ENCODE measurements at places on chromosomes 12 and 14.
A peak's percentile ranks its signal among the peaks of the same experiment; 100 is the strongest.

DNA sequence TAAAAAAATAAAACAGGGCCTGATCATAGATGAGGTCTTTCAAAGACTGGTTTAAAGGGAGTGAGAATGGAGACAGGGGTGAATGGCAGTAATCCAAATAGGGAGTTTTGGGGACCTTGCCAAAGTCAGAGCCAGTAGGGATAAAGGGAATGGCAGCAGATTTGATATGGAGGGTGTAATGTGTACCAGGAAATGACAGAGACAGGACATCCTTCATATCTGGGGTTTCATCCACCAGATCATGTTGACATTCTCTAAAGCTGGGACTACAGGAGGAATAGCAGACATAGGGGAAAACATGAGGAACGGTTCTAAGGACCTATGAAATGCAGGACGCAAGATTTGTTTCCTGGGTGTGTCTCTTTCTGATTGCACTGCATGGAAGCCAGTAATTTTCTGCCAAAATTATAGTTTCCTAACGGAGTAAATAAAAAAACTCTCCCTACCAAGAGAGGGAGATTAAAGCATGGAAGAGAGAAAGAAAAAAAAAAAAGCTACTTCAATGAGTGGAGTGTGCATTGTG lies 169.9 kb downstream of the PRKD1 start:
- DNase-seq = no peak

DNA sequence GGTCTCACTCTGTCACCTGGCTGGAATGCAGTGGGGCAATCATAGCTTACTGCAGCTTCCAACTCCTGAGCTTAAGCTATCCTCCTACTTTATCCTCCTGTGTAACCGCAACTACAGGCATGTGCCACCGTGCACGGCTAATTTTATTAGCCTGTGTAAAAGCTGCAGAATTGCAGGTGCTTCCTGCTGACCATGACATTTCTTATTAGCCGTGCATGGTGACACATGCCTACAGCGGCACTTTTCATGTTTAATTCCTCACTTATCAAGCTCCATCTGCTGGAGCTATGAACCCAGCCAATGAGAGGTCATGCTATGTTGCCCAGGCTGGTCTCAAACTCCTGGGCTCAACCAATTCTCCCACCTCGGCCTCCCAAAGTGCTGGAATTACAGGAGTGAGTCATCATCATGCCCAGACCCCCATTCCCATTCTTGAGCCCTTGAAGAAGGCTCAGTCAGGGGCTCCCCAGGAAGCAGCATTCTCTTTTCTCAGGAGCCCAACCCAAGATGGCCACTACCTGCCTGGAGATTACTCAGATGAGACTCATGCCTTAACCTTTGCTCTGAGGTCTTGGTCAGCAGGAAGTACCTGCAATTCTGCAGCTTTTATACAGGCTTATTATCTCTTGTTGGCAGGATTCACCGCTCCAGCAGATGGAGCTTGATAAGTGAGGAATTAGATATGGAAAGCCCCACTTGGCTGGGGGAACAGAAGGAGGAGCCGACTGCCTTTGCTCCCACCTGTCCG lies 503.2 kb downstream of the MED13L start:
- DNase-seq = no peak

DNA sequence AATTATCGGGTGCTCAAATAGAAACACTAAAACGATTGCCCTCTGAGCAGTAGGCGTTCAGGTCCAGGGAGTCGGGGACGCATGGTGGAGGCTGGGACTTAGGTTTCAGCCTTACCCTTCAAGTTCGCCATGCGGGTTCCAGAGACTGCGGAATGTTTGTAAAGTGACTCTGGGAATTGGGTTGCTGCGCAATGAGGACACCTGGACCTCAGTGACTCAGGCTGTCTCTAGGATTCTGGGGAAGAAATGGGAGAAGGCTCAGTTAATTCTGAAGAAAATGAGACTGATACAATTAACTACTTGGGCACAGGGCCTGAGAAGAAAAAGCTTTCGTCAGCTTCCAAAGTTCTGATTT lies 1.1 kb downstream of the LGALS3 start:
- no peak for DNase-seq

DNA sequence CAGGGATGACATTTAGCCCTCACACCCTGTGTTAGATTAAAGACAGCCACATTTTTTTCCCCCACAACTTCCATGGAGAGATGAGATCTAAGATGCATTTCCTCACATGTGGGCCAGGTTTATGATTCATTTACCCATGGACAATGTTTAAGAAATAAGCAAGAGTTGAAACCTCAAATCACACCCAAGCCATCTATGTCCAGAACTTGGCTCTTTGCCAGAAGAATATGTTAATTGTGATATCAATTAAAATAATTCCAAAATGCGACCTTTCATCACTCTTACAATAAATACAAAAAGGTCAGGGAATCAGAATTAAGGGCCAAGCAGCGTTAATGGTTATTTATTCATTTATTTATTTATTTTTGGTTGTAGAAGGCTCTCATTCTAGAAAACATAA lies 1376.9 kb upstream of the TMEM132C start:
- no peak for DNase-seq

DNA sequence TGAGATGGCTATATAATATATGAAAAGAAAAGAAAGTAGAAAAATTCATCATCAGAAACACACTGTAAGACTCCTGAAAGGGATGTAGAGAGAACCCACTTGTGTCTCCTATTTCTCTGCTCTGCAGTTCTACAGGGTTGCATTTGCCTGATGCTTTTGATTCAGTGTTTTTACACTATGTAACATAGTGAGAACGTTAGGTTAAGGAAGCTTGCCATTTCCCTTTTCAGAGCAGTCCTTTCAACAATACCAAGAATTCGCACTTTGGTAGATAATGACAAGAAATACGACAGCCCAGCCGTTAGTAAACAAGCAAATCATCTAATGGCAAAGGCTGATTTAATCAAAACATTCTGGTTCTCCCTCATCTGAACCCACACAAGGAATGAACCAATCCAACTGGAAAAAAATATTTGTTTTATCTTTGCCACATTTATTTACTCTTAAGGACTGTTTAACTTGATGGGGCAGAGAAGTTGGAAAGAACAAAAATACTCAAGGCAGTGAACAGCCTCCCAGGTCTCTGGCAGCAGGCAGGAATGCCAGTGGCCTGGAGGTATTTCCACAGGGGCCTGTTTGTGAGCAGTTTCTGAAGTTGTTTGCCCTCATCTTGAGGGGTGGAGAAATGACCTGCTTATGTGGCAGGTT lies 30.8 kb upstream of the SOCS2 start:
- no peak for DNase-seq

DNA sequence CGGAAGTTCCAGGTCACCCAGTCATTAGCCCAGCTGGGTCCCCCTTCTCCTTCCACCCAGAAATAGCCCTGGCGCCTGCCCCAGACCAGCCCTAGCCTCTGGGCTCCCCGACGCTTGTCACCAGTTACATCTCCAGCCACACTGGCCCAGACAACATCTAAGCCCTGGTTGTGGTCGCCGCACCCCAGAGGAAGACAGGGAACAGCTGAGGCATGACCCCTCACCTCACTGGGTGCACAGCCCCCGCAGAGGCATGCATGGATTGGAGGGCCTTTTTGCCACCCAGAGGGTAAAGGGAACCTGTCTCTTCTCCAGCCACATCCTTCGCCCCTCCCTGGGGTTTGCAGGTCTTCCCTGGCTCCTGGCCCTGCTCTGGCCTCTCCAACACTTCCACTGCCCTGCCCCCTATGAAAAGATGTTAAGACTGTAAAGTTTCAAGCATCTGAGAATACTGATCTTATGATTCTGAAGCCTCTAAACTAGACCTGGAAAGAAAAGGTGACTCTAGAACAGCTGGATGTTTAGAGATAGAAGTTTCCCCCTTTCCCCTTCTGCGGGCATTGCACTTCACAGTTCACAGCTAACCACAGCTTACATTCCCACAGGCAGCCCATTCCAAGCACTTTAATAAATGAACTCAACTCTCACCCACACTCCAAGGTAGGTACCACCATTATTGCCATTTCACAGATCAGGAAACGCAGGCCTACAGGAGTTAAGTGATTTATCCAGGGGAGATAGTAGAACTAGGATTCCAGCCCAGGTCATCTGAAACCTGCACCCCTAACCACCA lies 14.7 kb downstream of the TMEM119 start:
- DNase-seq = no peak

DNA sequence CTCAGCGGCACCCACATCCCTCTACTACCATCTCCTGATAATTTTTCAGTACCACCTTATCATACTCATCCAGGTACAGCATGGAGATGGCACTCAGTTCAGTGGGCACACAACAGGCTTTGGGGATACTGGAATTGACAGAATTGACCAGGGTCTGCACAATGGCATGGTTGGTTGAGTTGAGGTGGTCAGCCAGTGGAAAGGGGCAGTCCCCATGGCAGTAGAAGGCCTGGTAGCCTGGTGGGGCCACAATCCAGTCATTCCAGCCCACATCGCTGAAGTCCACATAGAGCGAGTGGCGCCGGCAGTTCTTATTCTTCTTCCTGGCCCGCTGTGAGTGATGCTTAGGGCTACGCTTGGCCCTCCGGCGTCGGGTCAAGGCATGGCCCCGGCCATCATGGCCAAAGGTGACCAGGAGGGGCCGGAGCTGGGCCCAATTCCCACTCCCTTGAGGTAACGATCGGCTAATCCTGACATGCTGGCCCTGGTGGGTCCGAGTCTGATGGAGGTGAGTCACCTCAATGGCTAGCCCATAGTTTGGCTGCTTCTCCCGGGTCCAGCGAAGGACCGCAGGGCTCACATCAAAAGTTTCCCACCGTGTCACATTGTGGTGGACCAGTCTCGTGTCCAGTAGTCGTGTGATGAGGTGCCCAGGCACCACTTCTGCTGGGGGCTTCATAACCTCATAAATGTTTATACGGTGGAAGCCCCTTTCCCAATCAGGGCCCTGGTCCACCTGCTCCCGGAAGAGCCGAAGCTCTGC lies 6.4 kb downstream of the BMP4 start:
- no peak for DNase-seq

DNA sequence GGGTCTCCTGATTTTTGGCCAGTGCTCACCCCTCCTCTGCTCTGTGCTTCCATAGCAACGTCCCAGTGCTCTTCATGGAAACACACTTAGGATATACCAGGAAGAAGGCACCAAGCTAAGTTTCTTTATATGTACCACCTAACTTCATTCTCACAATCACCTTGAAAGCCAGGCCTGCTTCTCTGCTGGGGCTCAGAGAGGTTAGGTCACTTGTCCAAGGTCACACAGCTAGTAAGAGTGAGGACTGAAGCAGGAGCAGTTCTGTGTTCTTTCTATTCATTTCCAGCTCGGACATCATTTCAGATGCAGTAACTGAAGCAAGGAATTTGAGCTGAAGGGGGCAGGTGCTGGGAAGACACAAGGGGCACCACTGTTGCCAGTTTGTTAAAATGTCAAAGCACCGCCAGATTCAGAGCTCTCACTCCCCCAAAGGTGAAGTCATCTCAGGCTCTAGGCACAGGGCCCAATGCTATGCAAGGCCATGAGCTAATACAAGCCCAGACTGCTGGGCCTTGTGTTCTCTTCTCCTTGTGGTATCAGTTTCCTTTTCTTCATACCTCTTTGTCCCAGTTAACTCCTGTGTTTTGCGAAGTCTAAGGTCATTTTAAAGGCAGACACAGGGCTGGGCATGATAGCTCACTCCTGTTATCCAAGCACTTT lies 19.7 kb upstream of the YY1 start:
- DNase-seq = no peak

DNA sequence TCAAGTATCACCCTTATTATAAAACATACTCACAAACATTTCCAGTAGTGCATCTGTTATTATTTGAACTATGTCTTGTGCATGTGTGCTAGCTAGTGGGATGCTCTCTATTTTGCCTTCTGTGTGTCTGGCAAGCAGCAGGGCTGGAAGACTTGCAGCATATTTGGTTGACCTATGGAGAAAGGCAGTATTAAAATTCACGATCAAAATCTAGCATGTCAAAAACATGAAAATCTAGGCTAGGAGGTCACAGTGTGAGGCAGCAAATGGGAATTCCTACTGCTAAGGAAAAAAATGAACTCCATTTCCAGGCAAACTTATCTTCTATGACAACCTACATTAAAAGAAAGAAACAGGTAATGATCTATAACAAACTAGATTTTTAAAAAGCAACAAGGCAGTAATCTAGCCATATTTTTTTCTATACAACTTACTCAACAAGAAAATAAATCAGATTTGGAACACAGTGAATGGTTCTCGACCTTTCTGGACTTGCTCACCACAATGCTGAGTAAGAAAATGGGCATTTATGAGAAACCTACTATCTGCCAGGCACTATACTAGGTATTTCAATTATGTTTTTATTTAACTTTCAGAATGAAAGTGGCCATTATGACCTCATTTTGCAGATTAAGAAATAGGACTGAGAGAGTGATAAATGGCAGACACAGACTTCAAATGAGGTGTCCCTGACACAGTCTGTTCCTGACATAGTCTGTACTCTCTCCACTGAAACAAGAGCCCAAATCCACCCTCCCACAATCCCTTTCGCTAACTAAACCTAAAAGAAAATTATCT lies 96.8 kb downstream of the TXNDC16 start:
- no peak for DNase-seq

DNA sequence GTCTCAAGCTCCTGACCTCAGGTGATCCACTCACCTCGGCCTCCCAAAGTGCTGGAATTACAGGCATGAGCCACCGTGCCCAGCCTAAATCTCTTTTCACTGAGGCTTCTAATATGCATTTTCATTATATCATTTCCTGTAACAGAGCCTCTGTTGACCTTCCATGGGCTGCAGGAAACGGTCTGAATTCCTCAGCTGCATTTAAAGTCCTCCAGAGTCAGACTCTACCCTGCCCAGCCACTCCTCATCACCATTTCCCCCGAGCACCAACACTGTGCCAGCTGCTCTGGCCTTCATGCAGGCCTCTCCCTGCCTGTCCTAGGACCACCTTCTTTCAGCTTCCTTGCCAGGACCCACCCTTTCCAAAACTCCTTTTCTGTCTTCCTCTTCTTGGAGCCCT lies 9.8 kb upstream of the NFKBIA start:
- no peak for DNase-seq

GRCh38 chr12:106841510-106842302 lies 67.2 kb downstream of the RIC8B start:
- no peak for DNase-seq

DNA sequence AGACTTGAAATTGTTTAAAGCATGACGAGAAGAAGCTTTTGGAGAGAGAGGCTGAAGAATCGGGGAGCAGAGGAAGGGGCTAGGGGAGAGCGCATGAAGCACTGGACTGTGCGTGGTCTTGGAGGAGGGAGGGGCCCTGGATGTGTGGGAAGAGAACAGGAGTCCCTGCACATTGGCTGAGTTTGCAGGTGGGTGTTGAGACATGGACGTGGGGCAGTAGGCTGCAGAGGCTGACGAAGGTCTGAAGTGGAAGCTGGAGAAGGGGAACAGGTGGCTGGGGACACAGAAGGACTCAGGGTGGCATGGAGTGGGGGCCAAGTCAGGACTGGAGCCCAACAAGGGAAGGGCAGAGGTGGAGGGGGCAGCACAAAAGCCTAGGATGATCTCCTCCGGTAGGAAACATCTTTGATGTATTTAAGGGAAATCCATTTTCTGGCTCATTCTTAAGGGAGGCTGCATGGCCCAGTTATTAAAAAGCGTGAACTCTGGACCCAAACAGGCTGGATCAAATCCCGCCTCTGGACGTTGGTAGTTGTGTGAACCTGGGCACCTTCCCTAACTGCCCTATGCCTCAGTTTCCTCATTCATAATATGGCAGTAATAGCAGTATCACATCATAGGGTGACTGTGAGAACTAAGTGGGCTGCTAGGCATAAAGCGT lies 29.0 kb downstream of the ADGRD1 start:
- no peak for DNase-seq

GRCh38 chr12:110079477-110080400 lies 31.4 kb upstream of the C12orf76 start:
- peak; percentile 68 for DNase-seq

- no peak for DNase-seq
Measured at GRCh38 chr14:60206837-60207533, 41.8 kb upstream of the DHRS7 start.

- DNase-seq = no peak
Measured at GRCh38 chr12:26188127-26188526, 7.2 kb upstream of the SSPN start.

Measured in upper lobe of left lung (tissue), 6 donors.